ENCODE measurements at places on chromosomes 6 and 20.

DNA sequence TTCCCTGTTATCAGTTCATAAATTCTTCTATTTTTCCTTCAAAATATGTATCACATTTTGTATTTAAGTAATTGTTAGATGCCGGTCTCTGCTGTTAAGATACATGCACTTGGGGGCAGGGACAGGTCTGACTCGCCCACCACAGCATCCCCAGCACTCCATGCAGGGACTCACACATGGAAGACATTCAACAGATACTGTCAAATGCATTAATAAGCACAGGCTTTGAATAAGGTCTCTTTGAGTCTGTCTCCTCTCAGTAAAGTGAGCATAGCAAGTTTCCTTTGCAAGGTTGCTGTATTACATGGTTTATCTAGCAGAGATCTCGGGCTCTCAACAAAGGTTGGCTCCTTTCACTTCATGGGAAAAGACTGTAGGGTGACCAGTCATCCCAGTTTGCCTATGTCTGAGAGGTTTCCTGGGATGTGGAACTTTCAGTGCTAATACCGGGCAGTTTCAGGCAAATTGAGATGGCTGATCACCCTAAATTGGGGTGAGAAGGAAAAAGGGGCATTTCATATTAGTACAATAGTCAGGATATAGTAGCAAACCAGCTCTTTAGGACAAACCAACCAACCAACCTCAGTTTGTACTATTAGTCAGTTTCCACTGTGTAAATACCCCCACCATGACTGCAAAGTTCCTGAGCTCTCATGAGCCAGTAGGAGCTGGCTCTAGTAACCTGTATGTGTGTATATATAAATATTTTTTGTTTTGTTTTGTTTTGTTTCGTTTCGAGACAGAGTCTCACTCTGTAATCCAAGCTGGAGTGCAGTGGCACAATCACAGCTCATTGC is 15.0 kb downstream of the JPH2 start:
- DNase-seq, result no peak

- peak; percentile 61 for DNase-seq
Observed at GRCh38 chr6:116004841-116005815, 55.6 kb downstream of the FRK start.

- no peak for DNase-seq
Observed at GRCh38 chr20:32050324-32050841, 1.7 kb upstream of the HCK start.

- no peak for DNase-seq
Observed at GRCh38 chr6:161139766-161140553, 133.9 kb downstream of the AGPAT4 start.

GRCh38 chr20:15060265-15061060 is 723.1 kb upstream of the FLRT3 start:
- DNase-seq, result no peak

DNA sequence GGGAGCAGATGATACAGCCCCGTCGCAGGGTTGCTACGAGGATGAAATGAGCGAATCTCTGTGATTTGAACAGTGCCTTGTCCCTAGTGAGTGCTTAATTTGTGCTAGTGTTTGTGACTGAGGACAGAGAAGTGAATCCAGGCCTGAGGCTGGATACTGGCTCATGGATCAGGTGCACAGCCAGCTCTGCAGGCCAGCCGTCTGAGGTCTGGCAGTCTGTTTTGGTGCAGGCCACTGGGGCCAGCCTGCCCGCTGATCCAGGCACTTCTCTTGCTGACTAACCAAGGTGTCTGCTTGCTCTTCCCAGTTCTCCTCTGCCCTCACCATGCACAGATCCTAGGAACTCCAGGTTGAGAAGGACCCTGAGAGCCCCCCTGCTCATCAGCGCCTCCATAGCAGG is 181.0 kb downstream of the LRFN2 start:
- no peak for DNase-seq

DNA sequence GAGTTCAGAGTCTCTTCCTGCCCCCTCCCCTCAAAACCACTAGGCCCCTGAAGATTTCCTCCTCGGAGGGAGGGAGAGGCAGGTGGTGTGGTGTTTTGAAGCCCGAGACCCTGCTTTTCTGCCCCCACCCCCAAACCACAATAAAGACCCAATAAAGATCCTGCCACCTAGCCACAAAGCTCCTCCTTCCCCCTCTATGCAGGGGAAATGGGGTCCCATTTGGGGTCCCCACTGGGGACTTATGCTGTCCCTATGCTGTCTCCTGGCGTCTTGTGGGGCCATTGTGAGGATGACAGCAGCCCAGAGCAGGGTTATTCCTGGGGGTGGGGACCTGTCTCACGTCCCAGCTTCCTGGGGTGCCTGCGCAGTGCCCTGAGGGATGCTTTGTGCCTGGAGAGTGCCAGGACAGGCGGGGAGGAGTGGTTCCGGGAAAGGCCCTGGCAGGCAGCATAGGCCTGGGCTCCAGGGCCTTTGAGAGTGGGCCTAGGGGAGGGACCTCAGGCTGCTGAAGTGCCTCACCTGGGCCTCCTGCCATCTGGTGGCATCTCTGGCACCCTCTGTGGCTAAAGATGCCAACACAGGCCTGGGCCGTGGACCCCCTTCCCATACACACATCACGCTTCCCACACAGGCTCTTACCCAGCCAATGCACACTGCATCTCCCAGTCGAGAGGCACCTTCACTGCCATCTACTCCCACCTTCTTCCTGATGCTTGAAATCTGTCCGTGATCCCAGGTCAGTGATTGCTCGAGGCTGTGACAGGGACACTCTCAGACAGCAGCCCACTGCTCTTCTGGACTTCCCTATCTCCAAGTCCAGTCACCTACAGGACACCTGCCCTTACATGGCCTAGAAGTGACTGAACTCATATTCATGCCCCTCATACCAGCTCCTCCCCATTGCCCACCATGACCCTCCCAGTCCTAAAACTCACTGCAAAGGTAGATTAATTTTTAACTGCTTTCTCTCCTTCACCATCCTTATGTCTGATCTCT is 7.9 kb upstream of the ARMC12 start:
- DNase-seq, result no peak

GRCh38 chr6:117359581-117359980 is 66.2 kb downstream of the ROS1 start:
- DNase-seq, result no peak

- peak; percentile 8 for DNase-seq
Observed at GRCh38 chr6:15350386-15351083, 104.7 kb downstream of the JARID2 start.

DNA sequence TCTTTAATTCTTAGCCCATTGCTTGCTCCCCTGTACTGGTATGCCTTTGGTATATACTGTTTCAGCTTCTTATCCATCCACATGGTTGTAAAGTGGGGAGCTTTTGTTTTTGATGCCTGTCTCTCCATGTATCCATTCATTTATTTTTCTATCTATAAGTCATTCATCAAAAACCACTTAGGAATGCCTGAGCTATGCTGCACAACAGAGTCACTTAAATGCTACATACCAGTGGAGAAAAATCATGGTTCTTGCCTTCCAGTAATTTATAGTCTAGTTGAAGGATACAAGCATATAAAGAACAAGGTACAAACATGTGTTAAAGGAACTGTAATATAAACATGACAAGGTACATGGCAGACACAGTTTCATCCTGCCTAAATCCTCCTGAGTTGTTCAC is 347.3 kb downstream of the NRN1 start:
- DNase-seq, result peak; percentile 18

- peak; percentile 53 for DNase-seq
Observed at GRCh38 chr20:13261460-13262301, 40.6 kb downstream of the ISM1 start.

- DNase-seq, result no peak
Observed at GRCh38 chr6:149139782-149140136, 177.8 kb upstream of the TAB2 start.

- no peak for DNase-seq
Observed at GRCh38 chr6:132763269-132763668, 5.6 kb upstream of the VNN2 start.

DNA sequence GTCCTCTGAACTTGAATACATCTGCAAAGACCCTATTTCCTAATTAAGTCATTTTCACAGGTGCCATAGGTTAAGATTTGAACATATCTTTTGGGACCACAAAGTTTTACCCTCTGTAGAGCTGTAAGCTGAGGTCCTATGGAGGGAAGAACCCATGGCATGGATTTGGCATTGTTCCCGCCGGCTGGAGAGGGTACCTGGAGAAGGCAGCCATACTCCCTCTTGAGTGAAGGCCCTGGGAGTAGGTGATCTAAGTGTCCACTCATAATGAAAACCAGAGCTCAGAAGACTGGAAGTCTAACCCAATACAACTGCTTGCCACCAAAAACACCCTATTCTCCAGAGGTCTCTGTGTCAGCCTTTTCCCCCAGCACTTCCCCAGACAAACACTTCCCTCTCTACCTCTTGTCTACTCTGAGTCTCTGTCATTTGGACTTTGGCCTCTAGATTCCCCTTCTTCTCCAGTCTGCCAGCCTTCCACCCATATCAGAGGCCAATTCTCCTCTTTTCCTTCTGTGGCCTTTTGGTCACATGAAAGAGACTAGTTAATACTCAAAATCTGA is 363.9 kb downstream of the MAFB start:
- no peak for DNase-seq

GRCh38 chr6:6436946-6437345 is 116.5 kb upstream of the F13A1 start:
- DNase-seq, result no peak

DNA sequence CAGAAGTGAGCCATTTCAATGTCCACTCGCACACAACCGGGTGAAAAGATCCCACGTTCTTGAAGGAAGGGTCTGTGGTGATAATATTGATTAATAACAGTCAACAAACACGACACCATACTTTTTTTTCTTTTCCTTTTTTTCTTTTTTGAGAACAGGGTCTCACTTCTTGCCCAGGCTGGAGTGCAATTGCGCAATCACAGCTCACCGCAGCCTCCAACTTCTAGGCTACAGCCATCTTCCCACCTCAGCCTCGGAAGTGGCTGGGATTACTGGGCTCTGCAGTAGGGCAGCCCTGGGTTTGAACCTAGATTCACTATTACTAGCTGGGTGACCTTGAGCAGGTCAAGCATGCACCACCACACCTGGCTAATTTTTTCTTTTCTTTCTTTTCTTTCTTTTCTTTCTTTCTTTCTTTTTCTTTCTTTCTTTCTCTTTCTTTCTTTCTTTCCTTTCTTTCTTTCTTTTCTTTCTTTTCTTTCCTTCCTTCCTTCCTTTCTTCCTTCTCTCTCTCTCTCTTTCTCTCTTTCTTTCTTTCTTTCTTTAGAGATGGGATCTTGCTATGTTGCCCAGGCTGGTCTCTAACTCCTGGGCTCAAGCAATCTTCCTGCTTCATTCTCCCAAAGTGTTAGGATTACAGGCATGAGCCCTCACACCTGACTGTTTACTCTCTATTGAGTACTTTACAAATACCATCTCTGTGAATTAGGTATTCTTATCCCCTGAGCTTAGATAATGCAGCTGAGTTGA is 123.9 kb downstream of the SNX5 start:
- no peak for DNase-seq

DNA sequence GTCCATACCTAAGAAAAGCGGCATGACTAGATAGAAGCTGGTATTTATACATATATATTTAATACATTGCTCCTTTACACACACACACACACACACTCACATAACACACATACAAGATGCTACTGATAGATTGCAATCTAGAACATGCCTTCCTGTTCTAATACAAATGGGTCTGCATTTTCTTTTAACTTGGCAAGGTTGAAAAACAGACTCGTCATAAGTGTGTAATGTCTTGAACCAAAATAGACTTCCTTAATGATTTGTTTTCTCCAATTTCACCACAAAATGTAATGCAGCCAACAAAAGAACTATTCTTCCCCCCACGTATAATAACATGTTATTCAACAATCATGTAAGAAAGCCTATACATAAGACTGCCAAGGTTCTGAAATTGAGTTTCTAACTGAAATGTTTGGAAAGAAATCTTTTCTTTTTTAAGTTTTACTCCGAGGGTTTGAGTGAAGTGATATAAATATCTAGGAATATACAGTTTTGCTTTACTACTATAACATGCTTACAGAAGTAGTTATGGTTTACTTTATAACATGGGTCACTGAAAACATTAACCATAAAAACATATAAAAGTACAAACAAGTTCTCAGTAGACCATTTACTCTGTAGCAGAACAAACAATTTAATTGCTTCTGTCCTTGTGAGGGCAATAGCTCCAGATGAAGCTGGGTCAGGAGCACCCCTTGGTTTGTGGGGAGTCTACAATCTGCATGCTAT is 207.5 kb downstream of the FOXC1 start:
- DNase-seq, result peak; percentile 11

- DNase-seq, result no peak
Observed at GRCh38 chr20:2341336-2341735, 39.4 kb upstream of the TGM6 start.

GRCh38 chr6:52535711-52536423 is 41.0 kb downstream of the TRAM2 start:
- no peak for DNase-seq

DNA sequence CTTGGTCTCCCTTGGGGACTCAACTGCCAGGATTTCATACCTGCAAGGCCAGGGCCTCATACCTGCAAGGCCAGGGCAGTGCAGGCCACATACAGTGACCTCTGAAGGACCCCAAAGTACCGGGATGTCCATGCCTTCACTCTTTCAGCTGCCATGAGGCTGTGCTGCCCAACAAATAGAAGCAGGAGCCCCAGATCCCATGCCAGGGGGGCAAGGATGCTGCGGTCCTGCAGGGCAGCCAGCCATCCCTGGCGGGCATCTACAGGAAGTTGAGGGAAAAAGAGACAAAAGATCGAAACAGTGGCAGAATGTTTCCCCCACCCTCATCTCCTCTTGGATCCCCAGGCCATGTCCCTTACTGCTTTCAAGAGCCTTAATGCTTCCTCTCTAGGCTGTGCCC is 799 bp downstream of the NRM start:
- DNase-seq, result no peak

DNA sequence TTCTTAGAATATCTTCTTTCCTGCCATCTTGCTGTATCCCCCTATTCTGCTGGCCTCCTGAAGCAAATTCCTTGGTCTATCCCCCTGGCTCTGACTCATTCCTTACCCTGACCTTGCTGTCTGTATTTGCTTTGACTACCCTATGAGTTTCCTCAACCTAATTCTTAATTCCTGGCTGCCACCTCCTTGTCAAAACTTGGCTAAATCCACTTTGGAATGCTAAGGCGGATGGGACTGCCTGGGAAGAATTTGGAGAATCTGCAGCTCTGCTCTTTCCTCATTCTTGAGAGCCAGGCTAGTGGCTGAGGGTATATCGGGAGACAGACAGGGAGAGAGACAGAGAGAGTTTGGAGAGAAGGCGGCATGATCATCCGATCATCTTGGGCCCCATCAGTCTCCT is 24.4 kb downstream of the CAP2 start:
- peak; percentile 92 for DNase-seq

GRCh38 chr6:143279385-143279784 is 171.1 kb downstream of the ADAT2 start:
- no peak for DNase-seq

GRCh38 chr6:144087789-144088426 is 7.5 kb downstream of the SF3B5 start:
- no peak for DNase-seq

- DNase-seq, result no peak
Observed at GRCh38 chr6:44111434-44112417, 15.5 kb downstream of the MRPL14 start.

Measured in adipocyte (in vitro differentiated cells).